ENCODE measurements at places on chromosomes 16 and 17.

GRCh38 chr16:1613211-1613622, 1.1 kb downstream of the CRAMP1 start:
- no peak for DNase-seq

GRCh38 chr17:69575346-69575761, 160.9 kb downstream of the MAP2K6 start:
- peak; percentile 19 for DNase-seq

DNA sequence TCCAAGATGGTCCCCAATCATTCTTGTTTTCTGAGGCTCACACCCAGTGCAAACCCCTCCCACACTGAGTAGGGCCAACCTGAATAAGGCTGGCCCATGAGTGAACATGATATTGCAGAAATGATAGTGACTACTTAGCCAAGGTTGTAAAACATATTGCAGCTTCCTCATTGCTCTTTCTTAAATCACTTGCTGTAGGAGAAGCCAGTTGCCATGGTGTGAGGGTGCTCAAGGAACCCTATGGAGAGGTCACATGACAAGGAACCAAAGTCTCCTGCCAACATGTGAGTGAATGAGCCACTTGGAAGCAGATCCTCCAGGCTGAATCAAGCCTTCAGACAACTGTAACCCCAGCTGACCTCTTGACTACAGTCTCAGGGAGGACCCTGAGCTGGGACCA, 191.4 kb downstream of the RGS9 start:
- no peak for DNase-seq

- no peak for DNase-seq
Observed at GRCh38 chr17:42873315-42873714, 22.3 kb downstream of the AOC3 start.

DNA sequence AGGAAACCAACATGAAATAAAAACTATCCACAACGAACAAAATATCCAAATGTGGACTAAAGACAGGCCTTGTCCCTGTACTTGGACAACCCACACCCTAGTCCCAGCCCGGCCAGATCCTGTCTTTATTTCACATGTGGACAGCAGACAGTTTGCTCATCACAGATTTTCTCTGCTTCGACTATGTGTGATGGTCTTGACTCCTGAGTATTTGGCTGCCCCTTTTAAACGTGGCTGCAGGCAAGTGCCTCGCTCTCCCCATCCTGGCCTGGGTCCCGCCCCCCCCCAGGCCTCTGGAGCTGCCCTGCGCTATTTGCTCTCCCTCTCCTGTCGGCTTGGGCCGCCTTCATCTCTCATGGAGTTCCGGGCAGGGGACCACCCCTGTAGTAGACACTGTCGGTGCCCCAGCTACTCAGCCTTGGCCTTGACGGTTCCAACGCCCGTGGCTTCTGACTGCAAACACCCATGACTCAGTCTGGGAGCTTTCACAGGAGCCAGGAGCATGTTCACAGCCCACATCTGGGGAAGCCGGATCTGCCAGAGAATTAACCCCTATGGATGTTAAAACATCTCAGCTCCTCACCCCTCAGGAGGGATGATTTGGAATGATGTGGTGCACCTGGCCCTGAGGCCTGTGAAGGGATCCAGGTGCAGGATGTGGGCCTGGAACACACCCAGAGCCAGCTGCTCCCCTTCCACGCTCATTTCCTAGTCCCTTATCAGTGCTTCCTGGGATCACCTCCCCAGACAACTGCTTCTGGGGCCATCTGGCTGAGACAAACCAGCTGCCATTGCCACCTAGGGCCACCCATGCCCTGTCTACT, 229.7 kb upstream of the RPL38 start:
- DNase-seq: peak; percentile 53

- no peak for DNase-seq
Observed at GRCh38 chr16:49697631-49698452, 158.1 kb downstream of the ZNF423 start.

DNA sequence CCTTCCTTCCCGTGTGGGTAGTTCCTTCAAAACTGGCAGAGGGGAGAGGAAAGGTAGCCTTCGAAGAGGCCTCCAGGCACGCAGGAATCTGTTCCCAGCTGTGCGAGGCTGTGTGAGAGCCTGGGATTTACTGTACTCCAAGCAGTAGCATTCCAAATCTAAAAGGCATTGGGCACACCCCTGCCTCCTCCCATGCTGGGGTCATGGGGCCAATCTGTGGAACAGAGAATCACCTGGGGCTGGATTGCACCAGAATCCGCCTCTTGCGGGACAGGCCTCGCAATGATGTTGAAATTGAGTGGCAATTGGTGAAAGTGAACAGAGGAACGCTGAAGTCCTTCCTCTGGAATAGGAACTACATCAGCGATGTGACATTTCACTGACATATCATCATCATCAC, 72.5 kb upstream of the IRX3 start:
- no peak for DNase-seq

GRCh38 chr16:12155235-12155634, 178.7 kb downstream of the SNX29 start:
- no peak for DNase-seq

GRCh38 chr16:68496689-68497088, 42.4 kb upstream of the ZFP90 start:
- no peak for DNase-seq

GRCh38 chr17:57781386-57782061, 36.4 kb upstream of the CCDC182 start:
- DNase-seq: no peak

DNA sequence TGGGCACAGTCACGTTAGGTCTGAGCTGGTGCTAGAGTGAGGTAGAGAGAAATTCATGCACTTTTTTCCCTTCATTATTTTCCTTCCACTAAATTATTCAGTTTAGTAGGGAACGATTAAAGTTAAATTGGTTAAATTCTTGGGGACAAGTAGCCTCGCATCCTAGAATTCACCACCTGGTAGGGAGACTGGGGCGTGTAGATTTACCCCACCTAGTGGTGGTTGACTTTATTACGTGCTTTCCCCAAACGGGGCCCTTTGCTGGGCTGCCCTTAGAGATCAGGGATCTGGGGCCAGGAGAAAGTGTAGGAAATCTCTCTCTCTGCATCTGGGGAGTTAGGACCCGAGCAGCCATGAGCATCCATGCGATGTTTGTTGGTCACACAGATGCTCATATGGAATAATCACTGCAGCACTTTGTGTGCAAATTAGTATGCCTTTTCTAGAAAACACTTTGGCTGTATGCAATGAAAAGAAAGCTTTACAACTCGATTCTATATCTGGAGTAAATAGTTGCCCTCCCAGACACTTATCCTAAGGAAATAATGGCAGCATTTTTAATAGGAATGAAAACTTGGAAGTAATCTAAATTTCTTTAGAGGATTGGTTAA, 107.0 kb downstream of the PLCG2 start:
- DNase-seq: no peak

- no peak for DNase-seq
Observed at GRCh38 chr17:73022694-73023093, 69.8 kb downstream of the SLC39A11 start.

- peak; percentile 62 for DNase-seq
Observed at GRCh38 chr17:81125573-81126081, 39.7 kb upstream of the PVALEF start.

GRCh38 chr16:52141871-52142270, 405.1 kb downstream of the TOX3 start:
- DNase-seq: no peak

GRCh38 chr17:75288770-75289114, 491 bp downstream of the SLC25A19 start:
- no peak for DNase-seq

- DNase-seq: no peak
Observed at GRCh38 chr17:12318571-12319266, 298.0 kb downstream of the MAP2K4 start.

DNA sequence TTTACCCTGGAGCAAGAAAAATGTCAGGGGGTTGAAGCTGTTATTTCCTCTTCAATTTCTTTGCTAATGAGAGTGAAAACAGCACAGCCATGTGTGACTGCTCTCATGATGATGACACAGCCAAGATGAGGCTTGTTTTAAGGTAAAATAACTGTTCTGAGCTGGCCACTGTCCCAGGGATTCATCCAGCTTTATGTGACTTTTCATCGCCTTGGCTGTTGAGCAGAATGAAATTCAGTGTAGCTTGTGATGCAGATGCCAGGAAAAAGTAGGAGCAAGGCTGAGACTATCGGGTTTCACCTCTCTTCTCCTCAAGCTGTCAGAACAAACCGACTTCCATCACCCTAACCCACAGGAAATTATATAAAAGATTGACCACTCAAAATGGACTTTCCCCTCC, 361.8 kb upstream of the CDH5 start:
- DNase-seq: peak; percentile 72

DNA sequence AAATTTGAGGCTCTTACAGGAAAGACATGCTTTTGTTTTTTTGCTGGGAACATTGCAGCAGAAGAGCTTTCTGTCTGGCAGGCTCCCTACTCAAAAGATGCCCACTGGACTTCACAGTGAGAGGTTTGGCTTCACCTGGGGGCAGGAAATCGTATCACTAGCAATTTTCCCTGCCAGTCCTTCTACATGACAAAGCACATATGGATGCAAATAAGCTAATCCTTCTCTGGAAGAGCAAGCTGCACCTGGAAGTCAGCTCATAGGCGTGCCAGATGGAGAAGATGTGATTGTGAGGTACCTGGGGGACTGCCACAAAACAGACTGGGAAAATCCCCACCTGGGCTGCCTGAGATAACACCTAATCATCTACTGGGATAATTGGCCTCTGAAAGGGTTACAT, 195.0 kb upstream of the CPHXL start:
- no peak for DNase-seq

DNA sequence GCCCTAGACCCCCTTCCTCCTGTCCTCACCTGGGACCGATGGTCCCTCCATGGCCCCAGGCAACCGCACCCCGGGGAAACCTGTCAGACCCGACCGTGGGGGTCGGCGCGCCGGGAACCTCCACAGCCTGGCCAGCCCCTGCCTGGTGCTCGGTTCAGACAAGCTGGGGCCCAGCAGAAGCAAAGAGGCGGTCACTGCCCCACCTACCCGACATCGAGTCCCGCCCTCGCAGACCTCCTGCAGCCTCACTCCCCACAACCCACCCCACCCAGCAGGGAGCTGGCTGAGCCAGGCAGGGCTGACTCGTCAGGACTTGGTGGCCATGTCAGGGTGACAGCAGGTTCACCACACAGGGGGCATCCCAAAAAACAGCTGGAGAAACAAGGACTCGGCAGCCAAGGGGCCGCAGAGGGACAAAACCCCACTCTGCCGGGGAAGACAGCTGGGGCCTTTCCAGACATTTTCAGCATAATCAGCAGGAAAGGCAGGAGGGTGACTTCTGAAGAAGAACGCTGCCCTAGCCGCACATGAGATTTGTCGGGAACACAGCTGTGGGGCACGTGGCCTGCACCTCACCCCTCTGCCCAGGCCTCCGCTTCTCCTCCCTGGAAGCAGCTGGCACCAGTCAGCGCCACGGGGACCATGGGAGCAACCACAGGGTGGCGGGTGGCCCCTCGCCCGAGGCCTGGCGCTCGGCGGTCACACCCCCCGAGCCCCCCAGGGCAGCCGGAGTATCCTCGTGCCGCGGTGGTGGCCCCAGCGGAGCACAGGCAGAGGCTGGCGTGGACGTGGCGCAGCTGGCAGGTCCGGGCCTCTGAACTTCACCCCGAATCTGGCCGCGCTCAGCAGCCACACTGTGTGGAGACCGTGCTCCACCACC, 22.9 kb downstream of the GNPTG start:
- DNase-seq: no peak

GRCh38 chr17:9383826-9384225, 191.8 kb downstream of the STX8 start:
- no peak for DNase-seq

GRCh38 chr17:59785091-59785799, 77.8 kb downstream of the VMP1 start:
- DNase-seq: no peak

GRCh38 chr16:10940501-10941079, 1.7 kb downstream of the DEXI start:
- DNase-seq: no peak

- DNase-seq: peak; percentile 28
Observed at GRCh38 chr17:6936370-6937028, 59.4 kb upstream of the ALOX12 start.

DNA sequence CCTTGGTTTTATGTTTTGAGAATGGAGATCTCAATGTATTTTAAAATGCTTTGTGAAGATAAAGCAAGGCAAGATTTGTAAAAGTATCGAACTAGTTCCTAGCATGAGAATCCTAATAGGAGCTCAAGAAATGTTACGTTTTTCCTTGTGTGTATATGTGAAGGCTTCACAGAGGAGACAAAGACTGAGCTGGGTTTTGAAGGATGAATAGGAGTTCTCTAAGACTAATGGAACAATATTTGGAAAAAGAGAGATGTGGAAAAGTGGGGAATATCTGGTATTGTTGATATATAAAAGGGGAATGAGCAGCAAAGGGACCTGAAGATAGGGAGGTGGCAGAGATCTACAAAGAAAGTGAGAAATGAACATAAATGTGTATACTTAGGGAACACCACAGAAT, 127.4 kb downstream of the SNX11 start:
- DNase-seq: no peak

DNA sequence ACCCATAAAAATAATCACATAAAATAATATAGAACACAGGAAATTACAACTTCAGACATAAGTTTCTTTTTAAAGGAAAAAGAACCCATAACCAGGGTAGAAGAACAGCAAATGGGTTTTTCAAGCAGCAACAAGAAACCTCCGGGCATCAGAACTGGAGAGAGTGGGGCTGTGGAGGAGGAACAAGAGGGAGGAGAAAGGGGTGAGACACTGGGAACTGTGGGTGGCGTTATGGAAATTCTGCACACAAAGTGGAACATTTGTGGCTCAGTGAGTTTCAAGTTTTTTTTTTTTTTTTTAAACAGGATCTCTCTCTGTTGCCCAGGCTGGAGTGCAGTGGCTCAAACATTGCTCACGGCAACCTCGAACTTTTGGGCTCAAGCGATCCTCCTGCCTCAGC, 22.6 kb downstream of the EMP2 start:
- no peak for DNase-seq

- DNase-seq: no peak
Observed at GRCh38 chr17:67171560-67171959, 73.4 kb downstream of the HELZ start.

DNA sequence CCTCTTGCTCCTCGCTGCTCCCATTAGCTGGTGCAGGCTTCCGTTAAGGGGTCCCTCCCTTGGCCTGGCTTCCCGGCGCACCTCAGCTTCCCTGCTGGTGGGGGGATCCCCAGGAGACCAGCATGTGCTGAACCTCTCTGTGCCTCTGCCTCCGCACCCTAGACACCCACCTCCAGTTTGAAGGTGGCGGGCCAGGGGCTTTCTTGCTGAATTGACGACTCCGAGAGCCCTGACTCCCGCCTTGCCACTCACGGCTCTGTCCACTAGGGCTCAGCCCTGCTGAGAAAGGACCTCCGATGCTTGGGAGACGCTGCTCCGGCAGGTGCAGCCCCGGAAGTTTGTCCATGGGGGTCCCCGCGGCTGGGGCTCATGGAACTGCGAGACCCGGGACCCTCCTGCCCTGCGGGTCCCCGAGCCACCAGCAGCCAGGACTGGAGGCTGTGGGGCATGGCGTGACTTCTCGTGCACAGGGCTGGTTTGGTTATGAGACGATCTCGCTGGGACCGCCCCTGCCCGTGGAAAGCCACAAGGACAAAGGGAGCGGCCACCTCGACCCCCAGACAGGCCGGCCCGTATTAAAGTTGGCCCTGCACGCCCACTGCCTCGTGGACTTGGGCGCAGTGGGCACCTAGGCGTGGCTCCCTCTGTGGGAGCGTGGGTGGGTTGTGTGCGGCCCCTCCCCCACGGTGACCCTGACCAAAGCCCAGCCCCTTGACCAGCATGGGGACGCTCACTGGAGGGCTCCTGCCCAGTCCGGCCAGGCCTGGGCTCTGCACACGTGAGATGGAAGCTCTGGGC, 8.1 kb downstream of the CHMP6 start:
- DNase-seq: no peak

GRCh38 chr16:977081-977701, 4.4 kb upstream of the SOX8 start:
- DNase-seq: peak; percentile 81
